Keratinocyte (primary cell): ENCODE measurements at places on chromosomes 4 and X.

DNA sequence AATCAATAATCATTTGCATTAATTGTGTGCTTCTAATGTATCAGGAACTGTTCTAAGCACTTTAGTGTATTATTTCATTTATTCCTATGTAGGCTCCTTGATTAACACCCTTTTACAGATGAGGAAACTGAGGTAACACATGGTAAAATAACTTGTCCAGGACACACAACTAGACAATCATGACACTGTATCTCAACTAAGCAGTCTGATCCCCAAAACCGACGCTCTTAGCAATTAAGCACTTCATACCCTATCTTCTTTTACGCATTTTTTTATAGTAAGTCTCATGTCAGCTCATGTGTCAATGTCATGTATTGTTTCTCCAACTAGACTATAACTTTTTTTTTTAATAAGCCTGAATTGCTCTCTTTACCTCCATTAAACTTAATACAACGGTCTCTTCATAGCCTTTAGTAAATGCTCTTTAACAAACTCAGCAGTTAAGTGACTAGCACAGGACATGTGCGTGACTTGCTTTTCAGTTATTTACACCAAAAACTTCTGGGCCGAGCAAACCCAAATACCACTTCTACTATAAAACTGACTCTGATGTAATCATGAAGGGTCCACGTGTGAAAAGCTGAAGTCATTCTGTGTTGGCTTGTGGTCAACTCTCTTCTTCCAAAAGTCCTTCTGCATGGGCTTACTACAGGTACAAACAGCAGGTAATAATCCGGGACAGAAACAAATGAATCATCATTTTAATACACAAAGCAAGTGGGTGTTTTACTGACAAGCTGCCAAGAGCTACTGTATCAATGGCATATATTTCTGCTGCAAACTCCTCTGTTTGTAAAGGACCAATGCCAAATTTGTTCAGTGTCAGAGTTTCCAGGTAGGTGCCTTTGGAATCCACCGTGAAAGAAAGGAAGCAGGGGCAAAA, 7.9 kb upstream of the AMBN start:
- DNase-seq = no peak

GRCh38 chr4:147765121-147765529, 33.2 kb downstream of the ARHGAP10 start:
- DNase-seq = peak; percentile 75

DNA sequence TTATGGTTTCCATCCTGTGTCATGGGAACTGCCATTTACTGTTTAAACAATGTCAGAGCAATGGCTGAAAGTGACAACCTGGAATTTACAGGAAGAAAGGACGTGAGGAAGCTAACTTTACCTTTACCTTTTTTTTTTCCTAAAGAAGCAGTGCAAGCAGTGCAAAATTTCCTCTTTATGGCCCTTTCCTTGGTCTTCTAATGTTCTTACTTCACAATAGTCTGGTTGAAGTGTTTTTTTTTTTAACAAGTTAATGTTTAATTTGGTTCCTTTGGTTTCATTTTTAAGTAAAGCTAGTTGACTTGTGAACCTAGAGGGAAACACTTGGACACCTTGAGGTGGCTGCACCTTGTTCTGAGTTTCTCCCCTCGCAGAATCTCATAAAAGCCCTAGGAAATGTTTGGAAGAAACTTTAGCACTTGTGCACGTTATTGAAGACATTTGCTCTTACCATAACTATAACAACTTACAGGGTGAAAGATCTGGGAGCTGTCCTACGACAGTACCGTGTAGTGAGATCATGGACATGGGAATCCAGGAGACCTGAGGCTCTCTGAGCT, 1.8 kb downstream of the SGMS2 start:
- no peak for DNase-seq

GRCh38 chr4:96145601-96146000, 305.7 kb downstream of the PDHA2 start:
- DNase-seq = no peak

GRCh38 chr4:41935652-41936021, 408 bp downstream of the TMEM33 start:
- no peak for DNase-seq
